Activated T-helper 17 cell treated with anti-CD3 and anti-CD28 coated beads, Interleukin-2, amount 50 U/mL, for 72 hours (primary cell): ENCODE measurements at places on chromosomes 1 and 21. TPM values are rescaled to one million over a fixed set of nuclear protein-coding genes. Genes with fewer than 3 reads are reported as not detected.
A peak's percentile ranks its signal among the peaks of the same experiment; 100 is the strongest.

DNA sequence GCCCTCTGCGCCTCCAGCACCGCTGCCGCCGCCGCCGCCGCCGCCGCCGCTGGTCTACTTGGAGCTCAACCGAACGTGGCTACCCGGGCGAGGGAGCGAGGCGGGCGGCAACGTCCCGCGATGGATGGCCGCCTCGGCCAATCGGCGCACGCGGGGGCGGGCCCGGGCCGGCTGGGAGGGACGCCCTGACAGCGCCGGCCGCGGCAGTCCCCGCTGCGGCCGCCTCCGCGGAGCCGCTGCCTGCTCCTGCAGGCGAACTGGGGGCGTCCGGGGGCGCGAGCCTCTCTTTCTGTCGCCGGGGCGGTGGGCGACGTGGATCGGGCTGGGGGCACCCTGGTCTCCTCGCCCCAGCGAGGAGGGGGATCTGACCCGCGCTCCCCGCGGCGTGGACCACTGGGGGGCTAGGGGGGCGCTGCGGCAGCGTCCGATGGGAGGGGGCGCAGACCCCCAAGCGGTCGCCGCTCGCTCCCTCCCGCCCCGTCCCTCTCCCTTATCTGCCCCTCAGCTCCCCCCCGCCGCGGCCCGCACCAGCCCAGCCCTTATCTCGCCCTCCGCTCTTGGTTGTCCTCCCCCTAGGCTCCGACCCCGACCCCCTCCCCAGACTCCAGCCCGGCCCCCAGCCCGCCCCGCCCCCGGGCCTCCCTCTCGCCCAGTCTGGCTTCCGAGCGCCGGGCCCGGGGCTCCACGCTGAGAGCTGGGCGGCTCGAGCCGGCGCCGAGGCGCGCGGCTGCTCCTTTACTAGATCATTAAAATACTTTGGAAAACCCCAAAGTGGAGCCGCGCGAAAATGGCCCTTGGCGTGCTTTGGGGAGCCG lies at the start of gene SSBP3:
SSBP3 (minus strand) TSS at position 56 of the 815 bp plus-strand sequence.
- peak; percentile 88 for ATAC-seq

DNA sequence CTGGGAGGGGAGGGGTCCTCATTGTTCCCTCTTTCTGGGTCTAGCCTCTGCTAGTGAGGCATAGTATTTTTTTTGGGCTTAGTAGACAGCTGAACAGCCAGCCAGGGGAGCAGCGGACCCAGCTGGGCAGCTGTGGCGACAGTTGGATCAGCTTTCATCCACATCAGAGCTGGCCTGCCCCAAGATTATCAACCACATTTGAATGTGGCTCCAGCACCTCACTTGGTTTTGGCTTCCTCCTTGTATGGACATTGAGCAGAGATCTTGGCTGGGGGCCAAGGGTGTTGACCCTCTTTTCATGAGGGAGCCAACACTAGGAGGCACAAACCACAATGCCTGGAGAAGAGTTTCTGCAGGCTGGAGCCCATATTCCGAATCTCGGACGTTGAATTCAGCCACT lies 25.0 kb downstream of the WNT4 start:
- ATAC-seq = no peak

DNA sequence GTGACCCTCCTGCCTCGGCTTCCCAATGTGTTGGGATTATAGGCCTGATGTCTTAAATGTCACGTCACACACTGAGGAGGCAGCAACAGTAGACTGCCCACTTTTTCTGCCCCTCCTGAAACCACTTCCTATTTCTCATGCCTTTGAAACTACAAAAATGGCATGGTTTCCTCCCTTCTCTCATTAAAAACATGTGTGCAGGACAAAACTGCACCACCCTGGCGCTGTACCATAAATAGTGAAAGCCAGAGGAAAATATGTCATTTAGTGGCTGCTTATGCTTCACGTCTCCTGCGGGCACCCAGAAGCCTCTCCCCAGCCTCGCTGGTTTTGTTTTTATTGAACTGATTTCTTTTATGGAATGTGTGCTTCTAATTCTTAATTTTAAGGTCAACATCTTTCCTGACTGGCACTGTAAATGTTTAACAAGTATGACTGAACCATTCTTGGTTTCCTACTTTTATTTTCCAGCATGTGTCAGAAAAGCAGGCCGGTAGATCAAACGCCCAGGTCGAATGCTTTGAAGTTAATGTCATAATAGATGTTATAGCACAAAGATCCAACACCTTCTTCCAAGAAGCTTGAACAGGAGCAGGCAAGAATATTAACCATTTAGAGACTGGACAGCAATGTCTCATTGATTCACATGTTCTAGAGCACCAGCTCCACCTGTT lies 59.6 kb upstream of the C1orf87 start:
- peak; percentile 31 for ATAC-seq

GRCh38 chr1:88216441-88216840 lies 467.6 kb upstream of the PKN2 start:
- no peak for ATAC-seq

GRCh38 chr1:211814313-211814712 lies 16.2 kb downstream of the LPGAT1 start:
- no peak for ATAC-seq

DNA sequence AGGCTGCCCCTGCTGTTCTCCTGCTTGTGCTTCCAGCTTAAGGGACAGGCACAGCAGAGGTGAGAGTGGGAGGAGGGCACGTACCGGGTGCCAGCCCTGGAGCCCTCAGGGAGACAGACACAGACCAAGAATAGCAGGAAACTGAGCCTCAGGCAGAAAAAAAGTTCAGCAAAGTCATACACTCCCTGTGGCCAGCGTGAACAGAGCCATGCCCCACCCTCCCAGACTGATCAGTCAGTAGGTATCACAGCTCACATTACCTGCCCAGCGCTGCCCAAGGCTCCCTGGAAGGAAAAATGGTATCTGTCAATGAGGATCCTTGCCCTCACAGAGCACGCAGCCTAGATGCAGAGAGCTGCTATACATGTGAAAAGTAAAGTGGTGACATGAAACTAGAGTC lies 1.3 kb downstream of the UBL4B start:
- no peak for ATAC-seq

- ATAC-seq = no peak
Measured at GRCh38 chr1:61323681-61324328, 241.4 kb downstream of the NFIA start.

- no peak for ATAC-seq
Measured at GRCh38 chr1:235783148-235783776, 83.4 kb downstream of the LYST start.

GRCh38 chr1:3034162-3034561 lies 12.9 kb downstream of the ACTRT2 start:
- ATAC-seq = no peak

DNA sequence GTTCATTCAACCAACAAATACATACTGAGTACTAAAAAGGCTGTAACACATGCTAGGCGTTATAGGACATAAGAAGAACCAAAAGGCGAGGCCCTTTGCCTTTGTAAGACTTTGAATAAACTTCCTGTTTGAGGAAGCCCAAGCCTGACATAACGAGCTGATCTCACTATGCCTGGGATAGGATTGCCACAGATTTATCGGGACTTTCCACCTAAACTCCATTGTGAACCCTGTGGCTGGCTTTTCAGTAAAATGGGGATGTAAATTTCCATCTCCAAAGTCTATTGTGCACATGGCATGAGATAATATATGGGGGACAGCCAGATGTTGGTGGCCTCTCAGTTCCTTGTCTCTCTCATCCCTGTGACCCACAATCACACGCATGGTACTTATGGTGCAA lies 41.9 kb downstream of the LMO4 start:
- ATAC-seq = no peak

DNA sequence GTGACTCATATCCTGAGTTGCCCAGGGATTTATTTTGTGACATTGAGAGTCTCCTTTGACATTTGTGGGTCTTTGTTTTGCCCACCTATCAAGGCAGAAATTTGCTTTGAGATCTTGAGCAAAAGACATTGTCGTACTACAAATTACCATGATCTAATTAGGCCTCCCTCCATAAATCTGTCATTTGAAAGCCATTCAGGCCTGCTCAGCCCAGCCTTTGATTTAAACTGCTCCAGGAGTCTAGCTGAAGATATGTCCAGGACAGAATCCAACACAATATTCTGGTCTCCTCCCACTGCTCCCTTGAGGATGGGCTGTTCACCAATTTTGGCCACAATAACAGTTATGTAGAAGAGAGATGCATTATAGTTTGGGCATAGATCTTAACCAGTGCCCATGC lies 86.7 kb downstream of the PROX1 start:
- no peak for ATAC-seq

- no peak for ATAC-seq
Measured at GRCh38 chr1:2979191-2980072, 41.8 kb upstream of the ACTRT2 start.

GRCh38 chr1:55309786-55310504 lies 94.8 kb upstream of the USP24 start:
- no peak for ATAC-seq

DNA sequence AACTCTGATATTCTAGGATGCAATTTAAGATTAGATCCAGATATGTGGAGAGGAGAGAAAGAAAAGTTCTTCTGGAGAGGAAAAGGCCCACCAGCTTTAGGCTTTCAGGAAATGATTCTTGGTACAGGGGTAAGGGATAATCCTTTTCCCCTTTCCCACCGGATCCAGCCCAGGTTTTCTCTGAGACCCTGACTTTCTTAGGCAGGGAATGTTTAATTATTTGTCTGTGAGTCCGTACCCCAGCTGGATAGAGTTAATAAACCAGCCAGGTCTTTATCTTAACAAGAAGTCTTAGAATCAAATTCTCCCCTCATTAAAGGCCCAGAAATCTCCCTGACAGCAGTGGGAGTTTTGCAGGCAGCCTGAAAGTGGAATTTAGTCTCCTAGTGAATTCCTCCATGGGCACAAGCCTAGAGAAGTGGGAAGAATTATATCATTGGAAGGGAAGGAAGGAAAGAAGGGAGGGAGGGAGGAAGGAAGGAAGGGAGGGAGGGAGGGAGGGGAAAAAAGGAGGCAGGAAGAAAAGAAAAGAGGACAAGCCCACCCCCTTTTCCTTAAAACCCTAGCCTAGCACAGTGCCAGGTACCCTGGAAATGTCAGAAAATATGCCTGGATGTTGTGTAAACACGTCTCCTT lies 189.0 kb downstream of the PLPP3 start:
- no peak for ATAC-seq

- ATAC-seq = no peak
Measured at GRCh38 chr1:160309185-160309557, 24.2 kb upstream of the PEX19 start.

AKR7A3 gene
- 0.71 TPM for total RNA-seq

RHOU gene
- total RNA-seq = 2.1 TPM

PCNT gene
- total RNA-seq = 70.9 TPM

CFAP141 gene
- total RNA-seq = not detected

BRINP2 gene
- not detected for total RNA-seq
